ENCODE measurements at places on chromosomes 3 and 15.

DNA sequence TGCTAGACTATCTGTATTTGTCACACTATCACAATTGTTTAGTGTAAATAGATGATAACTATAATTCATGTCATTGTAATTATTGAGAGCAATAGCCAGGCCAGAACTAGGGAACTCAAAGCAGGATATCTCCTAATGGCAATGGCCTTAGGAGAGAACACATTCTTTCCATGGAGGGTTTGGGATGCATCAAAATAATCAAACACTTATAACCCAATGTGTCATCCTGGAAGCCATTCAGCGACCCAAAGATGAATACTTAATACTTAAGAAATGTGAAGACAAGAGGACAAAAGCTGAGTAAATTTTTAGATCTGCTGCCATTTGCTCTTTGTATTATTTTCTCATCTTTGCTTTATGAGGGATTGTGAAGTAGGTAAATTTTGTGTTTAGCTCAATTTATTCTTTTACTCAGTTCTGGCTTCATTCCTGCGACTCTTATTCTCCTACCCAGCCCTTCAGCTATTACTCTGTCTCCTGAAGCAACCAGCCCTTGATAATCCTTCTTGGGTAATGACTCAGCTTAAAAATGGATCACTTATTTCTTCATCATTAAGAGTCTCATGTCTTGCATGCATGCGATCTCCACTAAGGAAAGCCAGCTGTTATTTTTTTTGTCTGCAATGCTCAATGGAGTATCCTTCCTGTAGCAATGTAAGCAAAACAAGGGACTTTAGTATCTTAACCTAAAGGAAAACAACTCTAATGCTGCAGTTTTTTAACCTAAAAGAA, 2.0 kb downstream of the OR4F15 start:
- no peak for DNase-seq

GRCh38 chr15:63329567-63330350, 51.9 kb downstream of the CA12 start:
- DNase-seq = no peak

DNA sequence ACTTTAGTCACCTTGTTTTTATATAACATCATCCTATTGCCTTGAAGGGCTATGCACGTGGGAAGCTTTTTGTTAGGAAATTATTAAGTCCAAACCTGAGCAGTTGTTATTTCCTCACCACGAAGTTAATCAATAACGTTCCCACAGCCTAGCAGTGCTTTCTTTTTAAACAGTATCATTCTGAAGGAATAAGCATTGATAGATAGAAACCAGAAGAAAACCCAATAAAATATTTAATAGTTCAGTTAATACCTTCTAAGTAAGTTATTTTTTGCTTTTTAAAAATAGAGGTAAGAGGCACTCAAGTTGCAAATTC, 149.3 kb downstream of the KCNMB2 start:
- no peak for DNase-seq

GRCh38 chr3:59483191-59483590, 433.4 kb upstream of the CFAP20DC start:
- DNase-seq = no peak

- DNase-seq = no peak
These were observed 524.5 kb upstream of the TGFBR2 start for GRCh38 chr3:30081904-30082303.

DNA sequence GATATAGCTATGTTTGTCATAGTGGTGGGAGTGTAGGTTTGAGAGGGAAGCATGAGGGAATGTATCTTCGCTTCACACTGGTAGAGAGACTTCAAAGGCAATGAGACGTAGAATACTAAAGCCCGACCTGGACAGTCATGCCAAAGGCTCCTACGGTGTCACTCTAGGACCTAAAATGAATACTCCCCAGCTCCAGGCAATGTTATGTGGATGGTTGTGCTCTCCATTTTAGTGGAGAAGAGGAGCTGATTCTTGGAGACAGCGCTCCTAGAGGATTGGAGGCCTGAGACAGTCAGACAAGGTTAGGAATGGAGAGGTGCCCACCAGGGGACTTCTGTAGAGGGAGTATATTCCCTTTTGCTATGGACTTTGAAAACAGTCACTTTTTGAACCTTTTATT, 260.1 kb downstream of the MEX3B start:
- no peak for DNase-seq
